ENCODE measurements at places on chromosomes 1 and 21.

- no peak for DNase-seq
Observed at GRCh38 chr21:33968080-33968994, 52.7 kb upstream of the ATP5PO start.

DNA sequence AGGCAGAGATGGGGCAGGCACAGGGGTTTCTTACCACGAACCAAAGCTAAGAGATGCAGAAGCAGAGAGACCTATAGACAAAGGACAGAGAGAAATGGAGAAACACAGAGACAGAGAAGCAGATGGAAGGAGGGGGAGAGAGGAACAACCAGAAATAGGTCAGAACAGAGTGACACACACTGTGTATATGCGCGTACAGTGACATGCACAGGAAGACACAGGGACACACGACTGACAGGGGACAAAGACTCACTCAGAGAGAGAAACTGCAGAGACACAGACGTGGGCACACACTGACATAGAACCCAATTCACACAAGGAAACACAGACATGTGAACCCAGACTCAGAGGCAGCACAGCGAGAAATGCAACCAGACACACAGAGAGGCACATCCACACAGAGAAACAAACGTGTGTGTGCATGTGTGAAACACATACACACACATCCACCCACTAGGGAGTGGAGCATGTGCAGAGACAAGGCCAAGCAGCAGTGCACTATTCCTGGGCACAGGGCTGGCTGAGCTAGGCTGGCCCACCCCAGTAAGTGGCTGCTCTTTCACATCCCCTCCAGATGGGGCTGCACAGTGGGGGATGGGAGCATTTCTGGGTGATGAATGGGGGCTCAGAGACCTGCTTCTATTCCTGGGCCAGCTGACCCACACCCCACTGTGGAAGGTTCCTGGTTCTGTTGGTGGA is 123.4 kb upstream of the CSF3R start:
- DNase-seq = no peak

DNA sequence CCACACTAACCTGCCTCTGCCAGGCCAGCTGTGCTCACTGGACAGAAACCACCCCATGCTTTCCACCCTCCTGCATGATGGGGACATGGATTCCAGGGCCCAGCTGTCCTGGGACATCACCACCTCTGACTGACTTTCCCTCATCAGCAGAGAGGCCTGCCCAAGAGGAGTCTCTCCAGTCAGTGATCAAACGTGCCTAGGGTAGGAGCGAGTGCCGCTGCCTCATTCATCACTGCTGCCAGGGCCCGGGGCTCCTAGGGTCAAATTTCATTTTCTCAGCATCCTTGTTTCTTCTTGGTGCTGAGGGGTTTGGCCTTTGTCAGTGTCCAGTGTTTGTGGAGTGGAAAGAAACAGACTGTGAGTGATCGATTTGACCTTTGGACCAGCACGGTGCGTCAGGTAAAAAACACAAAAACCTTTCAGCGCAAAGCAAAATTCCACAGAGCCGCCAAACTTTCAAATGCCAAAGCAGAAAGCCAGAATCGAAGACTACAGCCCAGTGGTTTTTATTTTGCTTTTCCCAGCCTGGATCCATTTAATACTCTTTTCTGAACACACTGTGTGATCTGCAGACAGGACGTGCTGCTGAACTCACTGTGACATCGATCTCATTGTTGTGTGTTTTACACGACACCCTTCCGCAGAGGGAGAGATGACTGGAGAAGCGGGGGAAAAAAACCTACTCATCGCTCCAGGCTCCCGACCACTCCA is 43.2 kb downstream of the CAPN8 start:
- no peak for DNase-seq

DNA sequence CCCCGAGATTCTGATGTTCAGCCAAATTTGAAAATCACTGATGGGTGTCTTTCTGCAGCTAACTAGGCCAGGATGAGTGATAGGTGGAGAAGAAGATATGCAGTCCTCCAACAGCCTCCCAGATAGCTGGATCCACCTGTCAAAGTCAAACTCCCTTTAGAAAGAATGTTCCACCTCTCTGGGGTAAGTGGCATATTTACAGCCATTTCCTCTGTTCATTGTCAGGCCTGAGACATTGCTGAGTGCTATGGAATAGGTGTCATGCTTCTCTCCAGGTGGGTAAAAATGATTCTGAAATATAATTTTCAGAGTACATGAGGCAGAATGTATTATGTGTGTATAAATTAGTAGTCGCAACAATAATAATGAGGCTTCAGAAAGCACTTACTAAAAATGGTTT is 316.8 kb downstream of the TTLL7 start:
- no peak for DNase-seq

DNA sequence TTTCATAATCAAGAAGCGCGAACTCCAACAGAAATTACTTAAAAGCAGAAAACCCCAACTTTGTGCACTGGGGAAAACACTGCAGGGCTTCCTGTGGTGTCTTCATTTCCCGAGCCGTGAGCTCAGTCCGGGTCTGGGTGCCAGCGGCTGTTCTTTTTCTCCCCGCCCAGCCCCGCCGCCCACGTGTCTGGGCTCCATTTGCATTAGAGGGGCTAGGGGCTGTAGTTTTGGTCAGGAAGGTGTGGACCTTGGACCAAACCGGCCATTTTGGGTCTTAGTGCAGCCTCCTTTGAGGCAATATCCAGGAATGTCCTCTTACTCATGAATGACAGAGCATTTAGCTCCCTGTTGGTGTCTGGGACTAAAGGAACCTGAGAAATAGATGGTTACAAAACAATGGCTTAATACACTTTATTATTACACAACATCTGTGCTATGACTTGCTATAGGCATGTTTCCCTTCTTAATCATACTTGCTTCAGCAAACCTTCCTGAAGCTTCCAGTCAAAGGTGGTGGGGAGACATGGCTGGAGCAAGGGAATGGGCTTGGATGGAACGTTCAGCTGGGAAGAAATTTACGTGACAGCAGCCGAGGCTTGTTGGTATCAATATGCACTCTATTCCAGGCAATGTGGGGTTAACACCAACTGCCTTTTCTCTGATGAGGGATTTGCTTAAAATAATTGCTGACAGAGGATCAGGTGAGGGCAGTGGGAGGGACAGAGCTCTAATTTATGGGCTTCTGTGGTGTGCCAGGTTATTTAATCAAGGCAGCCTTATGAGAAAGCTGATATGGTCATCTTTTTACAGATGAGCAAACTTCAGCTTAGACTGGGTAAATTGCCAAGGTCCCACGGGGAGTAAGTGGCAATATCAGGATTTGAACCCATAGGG is 1.1 kb downstream of the AGTRAP start:
- peak; percentile 58 for DNase-seq

DNA sequence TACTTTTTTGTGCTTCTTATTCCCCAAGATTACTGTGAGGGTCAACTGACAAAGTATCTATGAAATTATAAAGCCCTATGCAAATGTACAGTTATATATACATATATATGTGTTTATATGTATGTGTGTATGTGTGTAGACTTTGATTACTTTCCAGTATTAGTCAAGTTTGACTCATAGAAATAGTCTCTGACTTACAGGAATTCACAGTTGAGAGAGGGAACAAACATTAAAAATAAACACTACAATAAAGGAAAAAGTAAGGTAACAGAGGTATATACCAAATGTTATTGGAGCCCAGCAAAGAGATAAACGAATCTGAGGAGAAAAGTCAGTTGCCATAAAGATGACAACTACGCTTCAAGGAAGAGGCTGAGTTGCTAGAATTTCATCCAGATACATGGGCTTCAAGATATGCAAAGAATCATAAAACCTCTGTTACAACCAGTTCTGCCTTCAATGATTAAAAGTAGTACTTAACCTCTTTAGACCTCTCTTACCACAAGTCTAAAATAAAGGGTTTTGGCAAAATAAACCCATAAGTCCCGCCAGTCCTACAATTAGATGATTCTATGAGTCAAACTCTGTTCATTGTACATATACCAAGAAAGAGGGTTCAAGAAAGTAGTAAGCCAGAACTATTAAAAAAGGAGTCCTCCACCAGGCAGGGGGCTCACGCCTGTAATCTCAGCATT is 7.2 kb downstream of the IFT25 start:
- DNase-seq = no peak

DNA sequence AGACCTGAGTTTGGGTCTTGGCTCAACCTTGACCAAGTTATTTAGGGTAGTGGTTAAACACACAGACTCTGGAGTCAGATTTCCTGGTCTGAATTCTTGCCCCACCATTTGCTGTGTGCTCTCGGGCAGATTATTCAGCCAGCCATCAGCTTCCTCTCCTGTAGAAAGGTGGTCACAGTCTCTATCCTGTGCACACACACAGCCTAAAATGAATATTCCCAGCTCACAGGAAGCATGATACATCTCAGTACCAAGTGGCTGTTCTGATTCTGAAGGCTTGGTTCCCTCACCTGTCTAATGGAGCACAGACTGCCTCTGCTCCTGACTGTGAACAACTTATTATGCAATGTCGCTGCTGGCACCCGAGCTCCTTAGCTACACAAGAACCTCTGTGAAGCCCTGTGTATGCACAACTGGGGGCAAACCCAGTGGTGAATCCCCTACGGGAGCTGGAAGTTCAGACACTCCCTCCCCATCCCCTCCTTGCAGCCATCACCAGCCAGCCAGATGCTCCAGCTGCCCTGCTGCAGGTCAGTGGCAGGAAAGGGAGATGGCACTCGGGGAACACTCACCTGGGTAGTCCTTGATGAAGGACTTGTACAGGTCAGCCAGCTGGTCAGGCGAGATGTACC is 13.7 kb downstream of the ENO1 start:
- DNase-seq = no peak

DNA sequence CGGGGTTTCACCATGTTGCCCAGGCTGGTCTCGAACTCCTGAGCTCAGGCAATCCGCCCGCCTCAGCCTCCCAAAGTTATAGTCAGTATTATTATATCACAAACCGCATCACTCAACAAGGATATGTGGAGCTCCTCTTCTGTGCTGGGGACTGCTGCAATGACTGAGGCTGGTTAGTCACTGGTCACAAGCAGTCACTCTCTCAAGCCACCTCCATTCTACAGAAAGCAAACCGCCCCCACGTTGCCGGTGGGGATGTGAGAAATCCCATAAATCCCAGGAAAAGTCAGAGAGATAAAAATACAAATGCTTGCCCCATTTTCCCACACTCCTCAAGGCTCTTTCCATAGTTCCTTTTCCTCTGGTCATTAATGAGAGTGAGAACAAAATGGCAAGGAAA is 155.7 kb downstream of the ADSS2 start:
- DNase-seq = no peak
